ENCODE measurements at places on chromosomes 6 and 20. TPM values are rescaled to one million over a fixed set of nuclear protein-coding genes. Genes with fewer than 3 reads are reported as not detected.
A peak's percentile ranks its signal among the peaks of the same experiment; 100 is the strongest.

ADGRB3 gene
- 2.0 TPM for total RNA-seq

DNPH1 gene
- 189 TPM for total RNA-seq

CLDN20 gene
- total RNA-seq, result not detected

CD109 gene
- total RNA-seq, result 3.2 TPM

LIN28B gene
- not detected for total RNA-seq

BTN2A1 gene
- 38.0 TPM for total RNA-seq

TAAR6 gene
- total RNA-seq, result not detected

GRCh38 chr6:83169106-83169505, 24.0 kb downstream of the PGM3 start:
- H3K4me1 ChIP-seq, result no peaks in the 10 kb centered on the region
- peaks cover 3% of the 10 kb centered on the region for H3K36me3 ChIP-seq
- H3K27me3 ChIP-seq, result no peaks in the 10 kb centered on the region
- no peak overlapping the region for H3K27ac ChIP-seq
- DNase-seq, result no peak

GRCh38 chr6:29596381-29596900, 11.5 kb downstream of the OR2H2 start:
- no peak for DNase-seq
- no peak overlapping the region for H3K27ac ChIP-seq
- no peaks in the 10 kb centered on the region for H3K36me3 ChIP-seq
- H3K4me1 ChIP-seq, result no peaks in the 10 kb centered on the region
- H3K27me3 ChIP-seq, result no peaks in the 10 kb centered on the region

GRCh38 chr6:169163411-169163901, 90.2 kb downstream of the THBS2 start:
- no peak overlapping the region for H3K4me3 ChIP-seq
- no peaks in the 10 kb centered on the region for H3K27me3 ChIP-seq
- no peaks in the 10 kb centered on the region for H3K4me1 ChIP-seq
- no peak for DNase-seq
- H3K27ac ChIP-seq, result no peak overlapping the region
- H3K36me3 ChIP-seq, result no peaks in the 10 kb centered on the region

DNA sequence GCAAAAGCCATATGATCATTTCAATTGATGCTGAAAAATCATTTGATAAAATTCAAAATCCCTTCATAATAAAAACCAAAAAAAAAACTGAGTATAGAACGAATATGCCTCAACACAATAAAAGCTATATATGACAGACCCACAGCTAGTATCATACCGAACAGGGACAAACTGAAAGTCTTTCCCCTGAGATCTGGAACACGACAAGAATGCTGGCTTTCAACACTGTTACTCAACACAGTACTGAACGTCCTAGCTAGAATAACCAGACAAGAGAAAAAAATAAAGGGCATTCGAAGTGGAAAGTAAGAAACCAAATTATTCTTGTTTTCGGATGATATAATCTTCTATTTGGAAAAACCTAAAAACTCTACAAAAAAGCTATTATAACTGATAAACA, 559.9 kb downstream of the EPM2A start:
- H3K27me3 ChIP-seq, result no peaks in the 10 kb centered on the region
- no peak overlapping the region for H3K4me3 ChIP-seq
- no peak for DNase-seq
- no peaks in the 10 kb centered on the region for H3K4me1 ChIP-seq

GRCh38 chr6:163712981-163713380, 298.5 kb downstream of the QKI start:
- H3K4me3 ChIP-seq, result no peak overlapping the region
- no peaks in the 10 kb centered on the region for H3K36me3 ChIP-seq
- DNase-seq, result no peak
- peaks cover 18% of the 10 kb centered on the region for H3K4me1 ChIP-seq

- no peaks in the 10 kb centered on the region for H3K27me3 ChIP-seq
- no peaks in the 10 kb centered on the region for H3K4me1 ChIP-seq
- no peak overlapping the region for H3K4me3 ChIP-seq
- H3K36me3 ChIP-seq, result no peaks in the 10 kb centered on the region
Observed at GRCh38 chr6:74518035-74518434, 687.8 kb downstream of the COL12A1 start.

- H3K36me3 ChIP-seq, result no peaks in the 10 kb centered on the region
- H3K27me3 ChIP-seq, result no peaks in the 10 kb centered on the region
- DNase-seq, result no peak
- H3K27ac ChIP-seq, result no peak overlapping the region
Observed at GRCh38 chr20:6726761-6727160, 40.7 kb upstream of the BMP2 start.

DNA sequence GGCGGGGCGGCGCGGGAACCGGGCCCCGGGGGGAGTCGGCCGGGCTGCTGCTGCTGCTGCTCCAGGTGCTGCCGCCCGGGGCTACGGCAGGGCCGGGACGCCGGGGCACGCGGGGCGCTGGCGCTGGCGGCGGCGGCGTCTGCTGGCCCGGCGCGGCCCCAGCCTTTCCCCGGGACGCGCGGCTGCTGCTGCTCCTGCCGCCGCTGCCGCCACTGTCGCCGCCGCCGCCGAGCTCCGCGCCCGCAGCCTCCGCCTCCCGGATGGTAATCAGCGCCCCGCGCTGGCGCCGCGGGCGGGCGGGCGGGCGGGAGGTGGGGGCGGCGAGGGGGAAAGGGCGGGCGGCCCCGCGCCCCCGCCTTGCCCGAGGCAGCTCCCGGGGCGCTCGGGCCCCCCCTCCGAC, 306 bp downstream of the EBF4 start:
- no peaks in the 10 kb centered on the region for H3K36me3 ChIP-seq
- DNase-seq, result peak; percentile 46
- peaks cover 15% of the 10 kb centered on the region for H3K27me3 ChIP-seq
- peaks cover 7% of the 10 kb centered on the region for H3K4me1 ChIP-seq

- DNase-seq, result no peak
- no peaks in the 10 kb centered on the region for H3K27me3 ChIP-seq
- H3K4me1 ChIP-seq, result no peaks in the 10 kb centered on the region
Observed at GRCh38 chr6:73282871-73283270, 19.9 kb upstream of the KHDC1 start.

- H3K27ac ChIP-seq, result no peak overlapping the region
- no peaks in the 10 kb centered on the region for H3K36me3 ChIP-seq
- H3K27me3 ChIP-seq, result no peaks in the 10 kb centered on the region
- DNase-seq, result no peak
- H3K4me1 ChIP-seq, result no peaks in the 10 kb centered on the region
Observed at GRCh38 chr6:15171026-15171425, 74.8 kb upstream of the JARID2 start.

- no peaks in the 10 kb centered on the region for H3K27me3 ChIP-seq
- H3K27ac ChIP-seq, result no peak overlapping the region
- no peak for DNase-seq
Observed at GRCh38 chr6:11493974-11494373, 43.6 kb upstream of the TMEM170B start.

DNA sequence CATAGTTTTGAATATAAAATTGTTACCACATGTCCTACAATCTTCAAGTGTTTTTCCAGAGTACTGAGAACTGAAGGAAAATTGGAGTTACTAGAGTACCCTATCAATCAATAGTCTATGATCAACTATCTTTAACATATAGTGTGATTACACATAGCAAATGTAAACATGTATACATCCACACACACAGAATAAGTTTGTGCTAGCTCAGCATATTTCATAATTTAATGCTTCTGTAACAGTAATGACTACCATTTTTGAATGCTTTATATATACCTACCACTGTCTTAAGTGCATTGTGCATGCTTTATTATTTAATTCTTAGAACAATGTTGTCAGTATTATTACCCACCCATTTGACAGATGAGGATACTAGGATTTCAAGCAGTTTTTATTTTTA, 523.9 kb downstream of the HAO1 start:
- H3K36me3 ChIP-seq, result no peaks in the 10 kb centered on the region
- H3K4me1 ChIP-seq, result no peaks in the 10 kb centered on the region
- no peak overlapping the region for H3K4me3 ChIP-seq
- H3K27me3 ChIP-seq, result no peaks in the 10 kb centered on the region
- no peak overlapping the region for H3K27ac ChIP-seq
